NCI-H146 (cell line): ENCODE measurements at places on chromosomes 2 and 18.

- DNase-seq = peak; percentile 38
Observed at GRCh38 chr2:7057865-7058400, 140.7 kb downstream of the RNF144A start.

- DNase-seq = no peak
Observed at GRCh38 chr18:74905247-74905646, 303.7 kb downstream of the PTGR3 start.

GRCh38 chr2:86022661-86023365 lies 82.9 kb downstream of the POLR1A start:
- DNase-seq = no peak

DNA sequence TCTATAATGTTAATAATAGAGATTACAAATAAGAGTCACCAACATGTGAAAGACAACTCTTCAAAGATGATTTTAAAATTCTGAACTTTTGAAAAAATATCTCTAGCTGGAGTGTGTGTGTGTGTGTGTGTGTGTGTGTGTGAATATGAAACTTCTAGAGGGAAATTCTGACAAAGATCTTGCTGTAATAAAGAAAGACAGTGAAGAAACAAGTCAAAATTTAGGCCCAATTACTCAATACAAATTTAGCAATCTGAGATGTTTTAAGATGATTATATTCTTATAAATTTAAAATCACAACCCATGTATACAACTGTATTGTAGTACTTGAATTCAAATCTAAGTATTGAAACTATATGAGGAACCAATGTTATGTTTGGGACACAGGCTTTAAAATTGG lies 57.2 kb upstream of the UGP2 start:
- no peak for DNase-seq

GRCh38 chr18:60163622-60164021 lies 209.0 kb downstream of the MC4R start:
- DNase-seq = no peak

DNA sequence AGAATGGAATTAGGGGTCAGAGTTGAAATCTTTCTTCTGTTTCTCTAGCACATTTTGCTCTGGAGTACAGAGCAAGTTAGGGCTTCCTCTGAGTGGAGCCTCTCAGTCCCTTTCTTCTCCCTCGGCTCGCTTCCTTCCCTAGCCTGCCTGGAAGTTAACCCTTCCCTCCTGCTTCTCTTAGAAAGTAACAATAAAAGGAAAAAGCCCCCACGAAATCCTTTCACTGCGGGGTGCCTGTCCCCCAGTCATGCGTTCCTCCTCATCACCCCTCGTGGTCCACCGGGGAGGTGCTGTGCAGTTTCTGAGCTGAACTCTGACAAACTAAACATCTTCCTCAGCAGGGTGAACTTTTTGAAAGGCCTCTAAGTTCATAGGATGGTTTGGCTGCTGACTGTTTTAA lies 2.0 kb downstream of the IGFBP2 start:
- DNase-seq = no peak

GRCh38 chr2:120422465-120423160 lies 76.7 kb downstream of the INHBB start:
- DNase-seq = no peak

- DNase-seq = no peak
Observed at GRCh38 chr18:26483633-26484032, 64.7 kb downstream of the KCTD1 start.

DNA sequence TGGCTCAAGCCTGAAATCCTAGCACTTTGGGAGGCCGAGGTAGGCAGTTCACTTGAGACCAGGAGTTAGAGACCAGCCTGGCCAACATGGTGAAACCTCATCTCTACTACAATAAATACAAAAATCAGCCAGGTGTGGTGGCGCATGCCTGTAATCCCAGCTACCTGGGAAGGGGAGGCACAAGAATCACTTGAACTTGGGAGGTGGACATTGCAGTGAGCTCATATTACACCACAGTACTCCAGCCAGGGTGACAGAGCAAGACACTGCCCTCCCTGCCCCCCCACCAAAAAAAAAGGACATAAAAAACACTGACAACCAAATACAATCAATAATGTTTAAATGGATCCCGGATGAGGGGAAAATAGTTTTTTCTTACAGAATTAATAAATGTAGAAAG lies 7.8 kb downstream of the TIA1 start:
- DNase-seq = no peak

DNA sequence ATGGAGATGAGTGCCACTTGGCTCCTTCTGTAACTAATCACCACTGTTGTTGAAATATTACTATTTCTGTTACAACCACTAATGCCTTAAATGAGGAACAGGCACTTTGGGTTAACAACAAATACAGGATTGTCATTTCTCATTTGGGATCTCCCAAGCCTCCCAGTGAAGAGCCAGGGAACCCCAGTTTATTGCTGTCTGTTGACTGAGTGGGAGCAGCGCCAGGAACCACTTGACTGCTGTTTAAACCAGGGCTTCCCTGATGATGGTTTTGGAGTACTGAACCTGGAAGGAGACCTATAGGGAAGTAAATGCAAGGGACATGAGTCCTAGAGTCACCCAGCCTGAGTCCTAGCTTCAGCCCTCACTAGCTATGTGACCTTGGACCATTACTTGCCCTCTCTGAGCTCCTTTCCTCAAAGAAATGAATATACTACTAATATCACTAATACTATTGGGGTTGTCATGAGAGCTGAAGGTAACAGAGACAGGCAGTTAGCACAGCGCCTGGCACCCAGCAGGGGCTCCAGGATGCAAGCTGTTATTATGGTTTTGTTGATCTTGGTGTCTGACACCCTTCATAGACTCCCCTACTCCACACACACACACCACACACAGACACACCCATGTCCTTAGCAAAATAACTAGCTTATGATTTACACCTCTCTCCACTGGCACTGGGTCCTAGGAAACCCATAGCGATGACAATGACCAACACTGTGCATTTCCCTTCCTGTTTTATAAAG lies 104.2 kb upstream of the FZD7 start:
- DNase-seq = no peak

DNA sequence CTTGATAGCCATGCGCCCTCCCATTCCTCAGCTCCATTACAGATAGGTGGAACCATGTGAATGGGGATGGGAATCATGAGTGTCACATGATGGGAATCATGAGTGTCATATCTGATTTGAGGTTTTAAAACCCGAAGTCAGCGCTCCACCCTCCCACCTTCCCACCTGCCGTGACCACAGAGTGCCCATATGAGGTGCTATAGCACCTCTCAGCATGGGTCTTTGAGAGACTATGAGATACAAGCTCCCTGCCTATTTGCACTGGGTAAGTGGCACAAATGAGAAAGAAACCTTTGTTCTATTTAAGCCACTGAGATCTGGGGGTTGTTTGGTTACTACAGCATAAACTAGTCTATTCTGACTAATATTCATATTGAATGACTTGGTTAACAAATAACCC lies 78.5 kb upstream of the PTPRM start:
- no peak for DNase-seq
